ENCODE measurements at places on chromosomes 7 and 10. TPM values are rescaled to one million over a fixed set of nuclear protein-coding genes. Genes with fewer than 3 reads are reported as not detected.

Gene IMMP2L
- polyA plus RNA-seq: 27.1 TPM

Gene CARD11
- polyA plus RNA-seq: 1.9 TPM

Gene NAT16
- 1.3 TPM for polyA plus RNA-seq

Gene CYP2C9
- 0.11 TPM for polyA plus RNA-seq

Gene HOXA5
- 1.2 TPM for polyA plus RNA-seq

Gene ASB10
- polyA plus RNA-seq: not detected
